ENCODE measurements at places on chromosomes 7 and 10. TPM values are rescaled to one million over a fixed set of nuclear protein-coding genes. Genes with fewer than 3 reads are reported as not detected.

GRCh38 chr7:156194813-156195212 lies 382.6 kb upstream of the SHH start:
- H3K36me3 ChIP-seq = no peaks in the 10 kb centered on the region
- DNase-seq = no peak
- no peak overlapping the region for H3K27ac ChIP-seq
- H3K27me3 ChIP-seq = no peaks in the 10 kb centered on the region

GRCh38 chr10:20429742-20430141 lies 467.4 kb downstream of the NEBL start:
- H3K4me3 ChIP-seq = no peak overlapping the region
- no peaks in the 10 kb centered on the region for H3K4me1 ChIP-seq
- H3K27me3 ChIP-seq = no peaks in the 10 kb centered on the region
- no peaks in the 10 kb centered on the region for H3K36me3 ChIP-seq
- no peak for DNase-seq

Gene CYP26A1
- total RNA-seq = 6.2 TPM

DNA sequence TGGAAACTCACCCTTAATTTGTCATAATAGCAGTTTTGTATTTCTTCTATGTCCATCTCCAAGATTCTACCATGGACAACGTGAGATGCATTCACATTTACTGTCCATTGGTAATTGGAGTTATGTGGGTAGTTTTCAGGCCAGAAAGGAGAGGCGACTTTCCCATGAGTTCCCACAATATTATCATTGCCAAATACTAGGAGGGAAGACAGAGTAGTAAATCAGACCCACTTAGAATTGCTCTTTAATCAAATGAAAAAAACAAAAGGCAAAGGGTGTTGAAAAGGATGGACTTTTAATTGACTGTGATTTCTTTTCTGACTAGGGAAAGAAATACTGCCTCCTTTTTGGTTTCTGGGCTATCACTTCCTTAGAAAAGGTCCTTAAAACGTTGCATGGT lies 121.7 kb upstream of the RSU1 start:
- no peak overlapping the region for H3K4me3 ChIP-seq
- DNase-seq = no peak
- H3K27ac ChIP-seq = no peak overlapping the region
- no peaks in the 10 kb centered on the region for H3K36me3 ChIP-seq
- no peaks in the 10 kb centered on the region for H3K27me3 ChIP-seq
- H3K4me1 ChIP-seq = no peaks in the 10 kb centered on the region

DNA sequence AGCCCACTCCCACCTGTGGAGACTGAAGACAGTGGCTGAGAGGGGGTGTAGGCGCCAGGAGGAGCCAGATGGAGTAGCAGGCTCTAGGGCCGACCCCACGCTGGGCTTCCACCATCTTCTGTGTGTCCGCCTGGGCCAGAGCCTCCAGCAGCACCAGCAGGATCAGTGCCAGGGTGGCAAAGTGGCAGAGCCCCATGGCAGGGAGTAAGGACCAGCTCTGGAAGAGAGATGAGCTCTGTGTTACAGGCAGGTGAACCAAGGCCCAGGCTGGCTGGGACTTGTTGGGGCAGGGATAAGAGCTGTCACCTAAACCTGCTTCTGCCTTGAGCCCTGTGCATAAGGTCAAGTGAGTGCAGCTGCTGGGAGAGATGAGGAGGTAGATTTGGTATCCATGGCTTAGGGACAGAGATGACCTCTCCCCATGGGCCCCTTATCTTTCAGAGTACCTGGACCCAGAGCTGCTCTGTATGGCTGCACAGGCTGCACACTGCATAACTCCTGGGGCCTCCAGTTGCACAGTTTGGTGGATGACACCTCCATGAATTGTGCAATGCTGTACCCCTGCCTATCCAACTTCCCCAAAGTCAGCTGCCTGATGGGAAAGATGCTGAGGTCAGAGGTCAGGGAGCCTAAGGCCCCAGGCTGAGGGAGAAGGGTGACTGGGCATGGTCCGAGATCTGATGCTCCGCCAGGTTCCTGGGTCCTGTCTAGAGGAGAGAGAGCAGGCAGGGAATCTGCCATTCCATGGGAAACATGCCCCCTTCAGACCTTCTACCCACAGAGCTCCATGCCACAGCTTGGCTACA lies 7.4 kb upstream of the SAMD8 start:
- no peak for DNase-seq
- no peak overlapping the region for H3K4me3 ChIP-seq
- H3K36me3 ChIP-seq = no peaks in the 10 kb centered on the region
- H3K27ac ChIP-seq = no peak overlapping the region

DNA sequence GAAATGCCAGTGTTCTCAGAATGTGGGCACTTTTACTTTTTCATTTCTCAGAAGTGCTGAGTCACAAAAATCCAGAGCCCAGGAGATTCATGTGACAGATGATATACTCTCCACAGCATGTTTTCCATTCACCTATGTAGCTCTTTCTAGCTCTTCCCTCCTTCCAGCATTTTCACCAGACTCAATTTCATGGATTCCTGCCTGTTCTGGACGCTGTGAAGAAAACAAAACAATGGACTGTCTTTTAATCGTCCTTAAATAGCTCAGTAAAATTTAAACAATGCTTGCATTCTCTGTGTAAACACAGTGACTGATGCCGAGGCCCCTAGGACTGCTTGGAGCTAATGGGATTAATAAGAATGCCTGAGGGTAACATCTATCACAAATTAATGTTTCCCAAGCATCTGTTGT lies 25.5 kb downstream of the ZNF713 start:
- no peaks in the 10 kb centered on the region for H3K27me3 ChIP-seq
- H3K36me3 ChIP-seq = no peaks in the 10 kb centered on the region
- H3K4me1 ChIP-seq = no peaks in the 10 kb centered on the region
- H3K27ac ChIP-seq = no peak overlapping the region
- no peak overlapping the region for H3K4me3 ChIP-seq

DNA sequence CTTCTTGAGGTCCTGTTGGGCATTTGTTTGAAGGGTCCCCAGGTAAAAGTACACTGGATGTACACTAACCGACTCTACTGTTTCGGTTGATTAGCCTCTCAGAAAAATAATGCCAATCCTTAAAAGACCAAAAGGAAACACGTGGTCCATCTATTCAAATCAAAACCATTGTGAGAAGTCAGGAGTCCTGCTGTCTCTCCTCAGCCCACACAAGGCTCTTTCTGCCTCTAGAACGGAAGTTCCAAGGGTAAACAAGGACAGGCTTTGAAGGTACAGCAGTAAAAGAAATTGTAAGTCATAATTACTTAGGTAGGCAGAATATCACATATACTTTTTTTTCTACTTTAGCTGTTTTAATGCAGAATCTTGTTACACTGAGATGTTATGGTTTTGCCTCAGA lies 71.7 kb upstream of the TPK1 start:
- H3K4me3 ChIP-seq = no peak overlapping the region
- DNase-seq = no peak
- H3K4me1 ChIP-seq = peaks cover 4% of the 10 kb centered on the region

GRCh38 chr7:5414916-5415315 lies 8.7 kb downstream of the TNRC18 start:
- H3K4me3 ChIP-seq = no peak overlapping the region
- peaks cover under 1% of the 10 kb centered on the region for H3K36me3 ChIP-seq
- H3K27ac ChIP-seq = no peak overlapping the region

All from H1 (cell line).